HFFc6 (cell line): ENCODE measurements at places on chromosomes 13 and 19. TPM values are rescaled to one million over a fixed set of nuclear protein-coding genes. Genes with fewer than 3 reads are reported as not detected.
A peak's percentile ranks its signal among the peaks of the same experiment; 100 is the strongest.

GRCh38 chr13:97567510-97568243 is 133.7 kb downstream of the RAP2A start:
- H3K27ac ChIP-seq: no peak overlapping the region
- no peaks in the 10 kb centered on the region for H3K36me3 ChIP-seq
- DNase-seq: peak; percentile 5
- H3K27me3 ChIP-seq: no peaks in the 10 kb centered on the region; the same call in none of the 2 replicates

DNA sequence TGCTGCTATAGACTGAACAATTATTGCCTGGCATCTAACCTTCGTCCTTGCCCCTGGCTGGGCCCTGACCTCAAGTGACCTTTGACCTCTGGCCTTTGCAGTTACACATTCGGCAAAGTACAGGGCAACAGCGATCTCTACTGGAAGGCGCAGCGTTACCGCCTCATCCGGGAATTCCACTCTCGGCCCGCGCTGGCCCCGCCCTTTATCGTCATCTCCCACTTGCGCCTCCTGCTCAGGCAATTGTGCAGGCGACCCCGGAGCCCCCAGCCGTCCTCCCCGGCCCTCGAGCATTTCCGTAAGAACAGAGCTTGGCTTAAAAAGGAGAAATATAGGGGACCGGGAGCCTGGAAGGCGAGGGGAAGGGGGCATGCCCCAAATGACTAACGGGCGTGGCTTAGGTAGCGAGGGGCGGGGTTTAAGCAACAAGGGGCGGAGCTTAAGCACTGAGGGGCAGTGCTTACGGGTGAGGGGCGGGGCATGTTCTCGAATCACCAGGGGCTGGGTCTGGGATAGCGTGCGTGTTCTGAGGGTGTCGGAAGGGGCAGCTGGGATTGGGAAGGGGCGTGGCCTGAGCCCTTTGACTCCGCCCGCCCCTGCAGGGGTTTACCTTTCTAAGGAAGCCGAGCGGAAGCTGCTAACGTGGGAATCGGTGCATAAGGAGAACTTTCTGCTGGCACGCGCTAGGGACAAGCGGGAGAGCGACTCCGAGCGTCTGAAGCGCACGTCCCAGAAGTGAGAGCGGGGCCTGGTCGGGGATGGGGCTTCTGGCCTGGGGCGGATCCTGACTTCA is 52.7 kb downstream of the TRPM4 start:
- peaks cover 17% of the 10 kb centered on the region for H3K36me3 ChIP-seq
- H3K27ac ChIP-seq: no peak overlapping the region
- peaks cover 9% of the 10 kb centered on the region for H3K4me1 ChIP-seq
- DNase-seq: no peak
- peaks cover 3% of the 10 kb centered on the region; the same call in 1 of the 2 replicates for H3K27me3 ChIP-seq
- H3K4me3 ChIP-seq: no peak overlapping the region

DNA sequence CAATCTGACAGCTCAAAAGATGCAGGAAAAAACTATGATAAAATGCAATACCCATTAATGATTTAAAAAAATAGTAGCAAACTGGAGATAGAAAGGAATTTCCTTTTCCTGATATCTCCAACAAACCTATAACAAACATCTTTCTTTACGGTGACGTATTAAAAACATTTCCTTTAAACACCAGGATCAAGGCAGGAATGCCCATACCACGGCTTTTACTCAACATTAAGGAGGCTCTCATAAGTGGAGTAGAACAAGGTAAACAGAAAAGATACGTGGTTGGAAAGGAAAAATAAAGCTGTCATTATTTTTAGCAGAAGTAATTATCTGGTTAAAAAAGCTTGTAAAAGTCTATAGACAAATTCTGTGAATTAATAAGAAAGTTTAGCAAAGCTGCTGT is 61.1 kb downstream of the MIPEP start:
- peaks cover 39% of the 10 kb centered on the region for H3K36me3 ChIP-seq
- H3K4me3 ChIP-seq: no peak overlapping the region
- no peaks in the 10 kb centered on the region for H3K27me3 ChIP-seq
- H3K27ac ChIP-seq: no peak overlapping the region

GRCh38 chr13:112331675-112332074 is 44.5 kb upstream of the SPACA7 start:
- no peaks in the 10 kb centered on the region for H3K4me1 ChIP-seq
- H3K27ac ChIP-seq: no peak overlapping the region
- no peaks in the 10 kb centered on the region for H3K27me3 ChIP-seq
- DNase-seq: no peak
- H3K36me3 ChIP-seq: 0 out of 2 replicates have a peak, but pooled peaks cover 3% of the 10 kb centered on the region
- no peak overlapping the region for H3K4me3 ChIP-seq

DNA sequence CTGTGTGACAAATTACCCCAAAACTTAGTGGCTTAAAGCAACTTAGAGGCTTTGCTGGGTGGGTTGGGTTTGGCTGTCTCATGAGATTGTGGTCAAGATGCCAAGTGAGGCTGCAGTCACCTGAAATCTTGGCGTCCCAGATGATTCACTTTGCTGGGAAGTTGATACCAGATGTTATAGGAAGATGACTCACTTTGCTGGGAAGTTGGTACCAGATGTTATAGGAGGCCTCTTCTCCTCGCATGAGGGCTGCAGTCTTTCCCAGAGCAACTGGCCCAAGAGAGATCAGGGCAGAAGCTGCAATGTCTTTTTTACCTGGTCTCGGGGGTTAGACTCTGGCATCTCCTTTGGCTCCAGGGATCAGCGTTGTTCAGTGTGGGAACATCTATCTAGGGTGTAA is 16.8 kb downstream of the TEX29 start:
- H3K36me3 ChIP-seq: no peaks in the 10 kb centered on the region
- H3K4me3 ChIP-seq: peak overlapping the region; percentile 10; the same call in 1 of the 2 replicates
- DNase-seq: peak; percentile 78
- peaks cover 4% of the 10 kb centered on the region for H3K27me3 ChIP-seq

DNA sequence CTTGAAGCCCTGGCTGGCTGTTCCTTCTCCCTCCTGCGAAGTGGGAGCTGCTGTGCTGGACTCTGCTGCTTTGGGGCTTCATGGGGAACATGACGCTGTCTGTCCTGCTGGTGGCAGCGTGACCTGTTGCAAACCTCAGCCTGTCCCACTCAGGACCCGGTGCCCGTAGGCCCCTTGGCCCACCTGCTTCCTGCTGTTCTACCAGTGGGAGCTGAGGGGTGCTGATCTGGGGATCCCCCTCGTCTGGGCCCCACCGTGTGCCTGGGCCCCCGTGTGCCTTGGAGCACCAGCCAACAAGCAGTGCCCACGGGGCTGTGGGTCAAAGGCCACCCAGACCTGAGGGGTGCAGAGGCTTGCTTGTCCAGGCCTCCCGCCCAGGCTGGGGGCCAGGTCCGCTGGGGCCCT is 5.3 kb downstream of the SPPL2B start:
- H3K36me3 ChIP-seq: peaks cover 16% of the 10 kb centered on the region
- H3K4me3 ChIP-seq: no peak overlapping the region
- H3K27me3 ChIP-seq: peaks cover 4% of the 10 kb centered on the region

DNA sequence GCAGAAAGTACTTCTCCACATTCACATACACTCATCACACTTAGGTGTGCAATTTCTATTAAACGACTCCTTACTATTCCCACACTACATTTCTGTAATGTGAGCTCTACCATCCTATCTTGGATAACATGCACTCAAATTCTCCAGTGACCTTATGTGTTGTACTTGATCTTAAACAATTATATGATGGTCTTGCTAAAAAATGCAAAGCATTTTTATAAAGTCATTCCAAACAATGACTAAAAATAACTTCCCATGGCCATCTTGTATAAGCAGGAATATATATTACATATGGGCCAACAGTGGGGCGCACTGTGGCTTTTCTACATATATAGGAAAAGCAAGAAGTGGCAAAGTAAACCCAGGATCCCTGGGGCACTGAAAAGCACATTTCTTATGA is 155.5 kb downstream of the FLT1 start:
- peaks cover 79% of the 10 kb centered on the region for H3K4me1 ChIP-seq
- peaks cover 19% of the 10 kb centered on the region for H3K36me3 ChIP-seq
- DNase-seq: peak; percentile 62
- H3K4me3 ChIP-seq: peak overlapping the region; percentile 63

Gene GPR12
- total RNA-seq: not detected in 3 replicates

Gene PRSS57
- total RNA-seq: not detected in 3 replicates

GRCh38 chr13:51821606-51822005 is 17.6 kb upstream of the DHRS12 start:
- H3K36me3 ChIP-seq: no peaks in the 10 kb centered on the region
- H3K27ac ChIP-seq: no peak overlapping the region
- peaks cover 36% of the 10 kb centered on the region for H3K27me3 ChIP-seq
- H3K4me1 ChIP-seq: no peaks in the 10 kb centered on the region

DNA sequence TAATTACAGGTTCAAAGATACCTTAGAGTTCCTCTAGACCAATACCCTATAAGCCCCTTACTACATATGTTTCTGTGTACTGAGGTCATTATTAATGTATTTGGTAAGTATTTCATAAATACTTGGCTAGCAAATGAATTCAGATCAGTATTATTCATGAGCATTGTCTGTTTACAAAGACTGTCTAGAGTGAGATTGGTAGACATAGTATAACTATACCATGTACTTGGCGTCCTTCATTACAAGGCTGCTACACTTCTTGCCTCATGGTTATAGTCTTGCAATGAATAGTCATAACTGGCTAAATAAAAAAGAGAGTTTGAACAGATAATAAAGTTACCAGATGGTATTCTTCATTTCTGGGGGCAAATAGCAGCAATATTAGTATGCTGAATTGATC is 12.1 kb downstream of the SETDB2 start:
- H3K27ac ChIP-seq: peak overlapping the region; percentile 18; the same call in 1 of the 2 replicates
- DNase-seq: no peak

DNA sequence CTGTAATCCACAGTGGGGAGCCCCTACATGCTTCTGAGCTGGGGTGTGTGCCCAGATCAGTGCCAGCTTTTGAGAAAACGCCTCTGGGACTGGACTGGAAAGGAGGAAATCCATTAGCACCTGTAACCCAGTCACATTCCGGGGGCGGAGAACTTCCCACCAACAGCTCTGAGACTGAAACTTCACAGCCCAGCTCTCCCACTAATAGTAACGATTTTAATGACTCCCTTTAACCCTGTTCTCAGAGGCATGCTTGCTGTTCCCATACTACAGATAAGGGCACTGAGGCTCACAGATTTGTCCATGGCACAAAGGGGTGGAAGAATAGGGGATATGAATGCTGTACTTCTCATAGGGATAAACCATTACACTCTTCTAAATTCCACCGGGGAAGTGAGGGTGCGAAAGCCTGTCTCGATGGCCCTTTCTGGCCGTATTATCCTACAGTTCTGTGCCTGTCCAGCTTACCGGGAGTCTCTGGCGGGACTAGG is 851 bp downstream of the FBXO46 start:
- peaks cover 16% of the 10 kb centered on the region for H3K4me1 ChIP-seq
- peak overlapping the region; percentile 97 for H3K4me3 ChIP-seq
- no peak for DNase-seq
- peaks cover 6% of the 10 kb centered on the region; the same call in 1 of the 2 replicates for H3K36me3 ChIP-seq
- peaks cover 2% of the 10 kb centered on the region; the same call in 1 of the 2 replicates for H3K27me3 ChIP-seq

Gene VSTM2B
- not detected in 3 replicates for total RNA-seq

Gene IGFL1
- total RNA-seq: not detected in 3 replicates

DNA sequence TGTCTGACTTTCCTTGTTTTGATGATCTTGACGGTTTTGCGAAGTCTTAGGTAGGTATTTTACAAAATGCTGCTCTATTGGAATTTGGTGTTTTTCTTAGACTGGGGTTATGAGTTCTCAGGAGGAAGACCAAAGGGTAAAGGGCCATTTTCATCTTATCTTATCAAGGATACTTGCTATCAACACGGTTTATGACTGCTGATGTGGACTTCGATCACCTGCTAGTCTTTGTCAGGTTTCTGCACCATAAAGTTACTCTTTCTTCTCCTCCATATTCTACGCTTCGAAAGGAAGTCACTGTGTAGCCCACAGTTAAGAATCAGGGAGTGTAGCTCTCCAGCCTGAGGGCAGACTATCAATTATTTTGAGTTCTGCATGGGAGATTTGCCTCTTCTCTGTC is 7.4 kb upstream of the CEBPG start:
- H3K4me3 ChIP-seq: no peak overlapping the region
- no peak for DNase-seq
- no peak overlapping the region for H3K27ac ChIP-seq
- H3K27me3 ChIP-seq: peaks cover 42% of the 10 kb centered on the region
- peaks cover 11% of the 10 kb centered on the region for H3K4me1 ChIP-seq

Gene KLK3
- total RNA-seq: not detected in 3 replicates

Gene AKAP8
- 24.5 to 29.4 TPM (median 27.3 TPM) in 3 replicates for total RNA-seq

Gene ZNF724
- total RNA-seq: 3.3 to 5.9 TPM (median 4.5 TPM) in 3 replicates

Gene CLC
- not detected in 2 replicates for total RNA-seq

GRCh38 chr19:43555185-43555770 is 20.0 kb downstream of the XRCC1 start:
- no peak overlapping the region for H3K27ac ChIP-seq
- no peak overlapping the region for H3K4me3 ChIP-seq
- H3K27me3 ChIP-seq: peaks cover 1% of the 10 kb centered on the region; the same call in 1 of the 2 replicates
- DNase-seq: peak; percentile 50
- peaks cover 18% of the 10 kb centered on the region for H3K4me1 ChIP-seq

- H3K27ac ChIP-seq: no peak overlapping the region
- H3K4me1 ChIP-seq: peaks cover 1% of the 10 kb centered on the region
- DNase-seq: no peak
- no peaks in the 10 kb centered on the region; the same call in 1 of the 2 replicates for H3K27me3 ChIP-seq
- no peaks in the 10 kb centered on the region for H3K36me3 ChIP-seq
- no peak overlapping the region for H3K4me3 ChIP-seq
Measured at GRCh38 chr19:10473192-10473591, 30.0 kb downstream of the KEAP1 start.

DNA sequence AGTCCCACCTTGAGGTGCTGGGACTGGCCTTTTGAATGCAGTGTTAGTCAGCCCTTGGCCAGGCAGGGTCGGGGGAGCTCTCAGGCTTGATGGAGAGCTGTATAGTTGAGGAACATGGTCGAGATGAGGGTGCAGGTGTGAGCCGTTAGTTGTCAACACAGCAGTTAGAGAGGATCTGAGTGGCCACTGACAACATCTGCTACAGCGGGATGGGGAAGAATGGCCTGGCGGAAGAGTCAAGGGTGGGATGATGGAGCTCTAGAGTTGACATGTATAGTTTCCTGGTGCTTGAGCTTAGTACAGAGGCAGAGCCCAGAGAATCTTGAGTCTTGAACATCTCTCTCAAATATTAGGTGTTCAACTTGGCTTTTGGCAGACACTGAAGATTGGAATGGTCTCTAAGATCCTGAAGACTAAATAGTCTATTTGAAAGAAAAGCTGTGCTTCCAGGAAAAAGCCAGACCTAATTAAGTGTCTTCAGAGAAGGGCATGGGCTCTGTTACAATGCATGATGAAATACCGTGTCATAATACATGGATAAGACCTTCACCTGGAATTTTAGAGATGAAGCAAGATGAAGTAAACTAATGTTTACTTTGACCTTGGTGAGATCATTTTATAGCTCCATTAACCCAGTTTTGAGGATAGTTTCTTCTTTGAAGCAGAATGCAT is 9.7 kb downstream of the PCCA start:
- no peak for DNase-seq
- peaks cover 48% of the 10 kb centered on the region for H3K4me1 ChIP-seq
- H3K27me3 ChIP-seq: no peaks in the 10 kb centered on the region
- no peak overlapping the region for H3K4me3 ChIP-seq
- peaks cover 25% of the 10 kb centered on the region for H3K36me3 ChIP-seq

DNA sequence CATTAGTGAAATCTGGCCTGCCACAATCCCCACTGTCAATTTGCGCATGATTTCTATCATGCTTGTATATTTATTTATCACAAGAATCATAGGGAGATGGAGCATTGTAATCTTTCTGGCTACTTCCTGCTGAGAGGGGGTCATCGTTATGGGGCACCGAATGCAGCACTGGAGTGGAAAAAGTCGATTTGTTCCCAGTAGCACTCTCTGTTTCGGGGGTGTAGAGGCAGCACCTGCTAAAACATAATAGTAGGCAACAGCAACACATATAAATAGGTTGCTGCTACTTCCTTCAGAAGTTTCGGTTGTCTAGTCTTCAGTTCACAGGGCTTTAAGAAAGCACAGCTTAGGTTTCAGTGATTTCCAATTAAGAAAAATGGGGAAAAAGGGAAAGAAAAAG is 23.4 kb upstream of the CEACAM21 start:
- H3K36me3 ChIP-seq: no peaks in the 10 kb centered on the region
- H3K27me3 ChIP-seq: peaks cover 31% of the 10 kb centered on the region
- H3K4me1 ChIP-seq: no peaks in the 10 kb centered on the region
- H3K27ac ChIP-seq: no peak overlapping the region
- no peak overlapping the region for H3K4me3 ChIP-seq
